Left renal cortex interstitium (tissue), 4 donors: ENCODE measurements at places on chromosomes 13 and 19. TPM values are rescaled to one million over a fixed set of nuclear protein-coding genes. Genes with fewer than 3 reads are reported as not detected.

S1PR4 gene
- polyA plus RNA-seq: 0.25 TPM

DNAAF3 gene
- 10.0 TPM for polyA plus RNA-seq

PSG2 gene
- not detected for polyA plus RNA-seq

ZNF700 gene
- 12.5 TPM for polyA plus RNA-seq

TPTE2 gene
- polyA plus RNA-seq: 0.63 TPM

FGF14 gene
- 1.0 TPM for polyA plus RNA-seq

CLDN10 gene
- 124 TPM for polyA plus RNA-seq

MAG gene
- polyA plus RNA-seq: 15.5 TPM

ZNF681 gene
- polyA plus RNA-seq: 6.3 TPM

PABPC3 gene
- polyA plus RNA-seq: 0.56 TPM

SOX21 gene
- 0.35 TPM for polyA plus RNA-seq

MBD3L1 gene
- polyA plus RNA-seq: not detected

LILRB1 gene
- 1.1 TPM for polyA plus RNA-seq

C19orf67 gene
- not detected for polyA plus RNA-seq

TJP3 gene
- 11.8 TPM for polyA plus RNA-seq

ZNF350 gene
- polyA plus RNA-seq: 15.2 TPM

TMEM59L gene
- 4.1 TPM for polyA plus RNA-seq

DHX34 gene
- polyA plus RNA-seq: 9.6 TPM

NDUFA7 gene
- 60.1 TPM for polyA plus RNA-seq

ZSCAN18 gene
- polyA plus RNA-seq: 119 TPM

TUBB4A gene
- 25.4 TPM for polyA plus RNA-seq

CBARP gene
- polyA plus RNA-seq: 2.5 TPM

GADD45GIP1 gene
- polyA plus RNA-seq: 31.4 TPM

PRRG2 gene
- 7.5 TPM for polyA plus RNA-seq

CYSLTR2 gene
- 0.59 TPM for polyA plus RNA-seq

MEDAG gene
- 1.1 TPM for polyA plus RNA-seq

ZNF429 gene
- polyA plus RNA-seq: 29.8 TPM

SLC10A2 gene
- polyA plus RNA-seq: 0.73 TPM

SELENOV gene
- polyA plus RNA-seq: 5.0 TPM

MBD3L2 gene
- polyA plus RNA-seq: not detected

B3GNT3 gene
- polyA plus RNA-seq: 5.1 TPM

NEK5 gene
- 2.4 TPM for polyA plus RNA-seq

LRG1 gene
- polyA plus RNA-seq: 1.5 TPM

RASGRP4 gene
- 0.75 TPM for polyA plus RNA-seq

RRAS gene
- 24.5 TPM for polyA plus RNA-seq

ZNF888 gene
- polyA plus RNA-seq: 13.1 TPM
